ENCODE measurements at places on chromosomes 6 and 20. TPM values are rescaled to one million over a fixed set of nuclear protein-coding genes. Genes with fewer than 3 reads are reported as not detected.

- peak; percentile 47 for DNase-seq
Observed at GRCh38 chr20:21719592-21720214, 14.2 kb downstream of the PAX1 start.

- DNase-seq, result no peak
Observed at GRCh38 chr20:23585808-23586734, 17.8 kb upstream of the CST9L start.

DNA sequence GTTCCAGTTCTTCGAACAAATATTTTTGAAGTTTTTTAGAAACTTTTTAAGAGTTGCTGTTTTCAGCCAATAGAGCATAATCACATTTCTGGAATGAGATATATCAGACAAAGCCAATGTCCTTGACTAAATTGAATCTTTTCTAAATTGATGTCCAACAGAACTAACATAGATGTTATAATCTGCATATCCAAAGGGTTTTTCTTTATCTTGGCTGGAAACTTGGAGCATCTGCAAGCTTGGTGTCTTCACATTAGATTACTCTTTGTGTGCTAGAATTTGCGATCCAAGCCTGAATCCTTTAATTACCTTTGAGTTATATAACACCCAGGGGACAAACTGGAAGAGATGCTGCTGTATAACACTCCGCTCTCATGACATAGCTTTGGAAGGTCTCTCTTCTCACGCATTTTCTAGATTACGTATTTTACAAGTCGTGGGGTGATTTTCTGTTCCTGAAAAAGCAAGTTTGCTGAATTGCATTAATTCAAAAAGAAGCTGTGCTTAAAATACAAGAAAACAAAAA, 64.4 kb upstream of the FUCA2 start:
- DNase-seq, result no peak

- DNase-seq, result no peak
Observed at GRCh38 chr20:49432550-49432949, 49.9 kb downstream of the KCNB1 start.

- no peak for DNase-seq
Observed at GRCh38 chr6:6588064-6588923, at the start of gene LY86. LY86 (plus strand) TSS chr6:6588720; CDS start chr6:6588735, 15 bp downstream.

DNA sequence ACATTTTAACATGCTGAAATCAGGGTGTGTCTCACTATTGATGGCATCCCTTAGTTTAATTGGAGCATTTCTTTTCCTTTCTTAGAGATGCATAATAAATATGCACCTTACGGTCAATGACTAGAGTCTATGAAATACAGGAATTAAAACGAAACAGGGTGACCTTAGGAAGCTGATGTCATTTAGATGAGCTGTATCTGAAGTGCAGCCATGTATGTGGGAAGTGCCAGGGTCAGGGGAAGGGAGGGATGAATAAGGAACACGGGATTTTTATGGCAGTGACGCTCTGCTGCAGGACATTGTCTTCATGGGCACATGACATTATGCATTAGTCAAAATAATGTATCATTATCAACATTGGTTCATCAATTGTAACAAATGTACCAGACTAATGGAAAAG, 84.0 kb downstream of the AGPAT4 start:
- DNase-seq, result no peak

DNA sequence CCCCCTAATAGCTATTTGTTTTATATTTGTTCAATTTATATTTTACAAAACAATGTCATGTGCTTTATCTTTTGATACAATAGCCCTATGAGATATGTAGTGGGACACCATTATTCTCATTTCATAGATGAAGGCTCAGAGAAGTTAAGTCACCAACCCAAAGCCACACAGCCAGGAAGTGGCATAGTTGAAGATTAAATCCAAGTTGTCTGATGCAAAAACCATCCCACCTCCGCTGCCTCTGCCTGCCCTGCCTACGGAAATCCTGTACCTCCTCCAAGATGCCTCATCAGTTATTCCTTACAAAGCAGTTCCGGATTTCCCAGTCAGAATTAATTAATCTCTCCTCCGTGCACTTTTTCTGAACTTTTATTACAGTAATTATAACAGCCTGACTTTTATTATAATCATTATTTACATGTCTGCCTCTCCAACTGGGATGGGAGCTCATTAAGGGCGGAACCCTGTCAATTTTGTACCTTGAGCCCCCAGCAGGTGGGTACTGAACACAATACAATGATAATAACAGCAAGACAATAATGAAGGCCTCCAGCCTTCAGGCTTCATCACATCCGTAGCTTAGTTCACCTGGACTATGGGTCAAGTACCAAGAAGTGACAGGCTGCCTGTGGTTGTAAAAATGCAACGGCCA, 54.7 kb downstream of the LRFN2 start:
- no peak for DNase-seq

GRCh38 chr6:14792118-14792955, 453.5 kb upstream of the JARID2 start:
- DNase-seq, result no peak

DNA sequence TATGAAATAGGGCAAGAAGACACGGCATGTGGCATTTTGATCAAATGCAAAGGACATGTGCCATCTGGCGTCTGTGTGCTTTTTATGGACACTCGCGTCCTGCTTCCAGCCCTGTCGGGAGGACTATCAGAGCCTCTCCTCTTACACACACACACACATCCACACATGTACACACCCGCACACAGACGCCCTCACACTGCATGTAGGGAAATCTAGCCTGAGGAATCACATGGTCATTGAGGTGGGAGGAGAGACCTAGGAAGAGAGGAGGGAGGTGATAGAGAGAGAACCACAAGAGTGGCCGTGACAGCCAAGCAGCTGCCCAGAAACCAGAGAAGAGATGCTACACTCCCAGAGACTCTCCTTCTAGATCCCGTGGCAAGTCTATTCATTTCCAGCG, 105.9 kb upstream of the CDYL start:
- no peak for DNase-seq

DNA sequence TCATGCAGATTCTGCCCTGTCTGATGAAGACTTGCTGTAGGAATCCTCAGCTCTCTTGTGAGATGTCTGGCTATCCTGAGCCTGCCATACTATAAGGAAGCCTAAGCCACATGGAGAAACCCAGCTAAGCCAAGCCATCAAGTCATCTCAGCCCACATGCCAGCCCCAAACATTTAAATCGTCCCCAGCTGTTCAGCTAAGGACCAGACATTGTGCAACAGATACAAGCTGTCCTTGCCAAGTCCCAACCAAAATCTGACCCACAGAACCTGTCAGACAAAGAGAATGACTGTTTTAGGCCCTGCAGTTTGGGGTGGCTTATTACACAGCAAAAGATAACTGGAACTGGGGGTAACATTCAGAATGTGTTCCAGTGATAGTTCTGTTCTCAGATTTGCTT, 36.8 kb upstream of the FOXC1 start:
- no peak for DNase-seq

DNA sequence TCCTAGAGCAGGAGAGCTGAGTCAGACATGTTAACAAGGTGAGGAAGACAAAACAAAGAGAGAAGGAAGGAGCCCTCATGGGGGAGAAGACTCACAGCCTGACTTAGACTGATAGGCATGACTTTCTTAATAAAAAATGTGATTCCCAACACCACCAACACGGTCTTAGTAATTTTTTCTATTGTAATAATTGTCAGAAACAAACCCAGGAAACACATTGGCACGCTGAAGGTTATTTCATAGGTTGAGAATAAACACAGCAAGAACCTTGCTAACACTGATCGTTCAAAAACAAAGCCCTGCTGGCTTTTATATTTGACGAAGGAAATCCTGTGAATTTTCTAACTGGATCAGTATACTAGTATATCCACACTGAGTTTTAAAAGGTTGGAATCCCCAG, 286.8 kb downstream of the HACE1 start:
- DNase-seq, result no peak

DNA sequence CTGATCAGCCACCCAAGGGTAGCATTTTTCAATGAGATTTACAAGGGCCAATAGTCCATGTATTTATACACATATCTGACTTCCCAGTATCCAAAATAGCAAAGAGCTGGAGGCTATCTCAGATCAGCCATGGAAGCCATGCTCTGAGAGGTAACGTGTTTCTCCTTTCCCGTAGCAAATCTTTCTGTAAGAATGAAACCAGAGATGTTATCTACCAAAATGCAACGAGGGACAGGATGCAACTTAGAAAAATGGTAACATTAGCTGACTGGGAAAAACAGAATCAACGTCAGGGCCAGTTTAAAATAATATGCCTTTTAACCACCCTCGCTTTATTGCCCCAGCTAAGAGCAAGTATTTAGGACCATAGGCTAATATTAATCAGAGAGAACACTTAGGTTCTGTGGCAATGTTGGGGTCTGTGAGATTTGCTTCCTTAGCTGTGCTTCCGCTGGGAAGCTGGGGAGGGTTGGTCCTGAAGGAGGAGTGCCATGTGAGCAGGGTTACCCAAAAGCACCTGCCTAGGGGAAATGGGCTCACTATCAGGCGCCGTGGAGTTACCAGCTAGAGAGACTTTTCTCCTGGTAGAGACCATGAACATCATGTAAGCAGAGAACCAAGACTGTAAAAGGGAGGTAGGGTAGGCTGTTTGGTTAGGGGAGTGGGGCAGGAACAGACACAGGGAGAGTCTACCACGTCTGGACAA, 1.2 kb downstream of the ZNF831 start:
- DNase-seq, result no peak

DNA sequence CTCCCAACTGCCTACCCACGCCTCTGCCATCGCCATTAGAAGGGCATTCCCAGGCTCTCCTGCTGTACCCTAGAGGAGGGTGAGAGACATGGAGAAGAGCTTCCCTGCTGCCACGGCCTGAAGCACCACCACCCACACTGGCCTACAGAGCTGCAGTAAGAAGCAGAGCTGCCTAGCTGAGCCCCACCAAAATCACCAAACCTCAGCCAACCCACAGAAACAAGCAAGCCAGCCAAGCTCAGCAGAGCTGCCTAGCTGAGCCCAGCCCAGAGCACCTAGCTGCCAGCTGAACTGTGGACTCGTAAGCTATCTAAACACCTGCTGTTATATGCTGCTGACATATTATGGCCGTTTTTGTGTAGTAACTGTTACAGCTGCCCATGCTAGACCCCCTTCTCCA, 149.2 kb downstream of the PCSK2 start:
- DNase-seq, result no peak

DNA sequence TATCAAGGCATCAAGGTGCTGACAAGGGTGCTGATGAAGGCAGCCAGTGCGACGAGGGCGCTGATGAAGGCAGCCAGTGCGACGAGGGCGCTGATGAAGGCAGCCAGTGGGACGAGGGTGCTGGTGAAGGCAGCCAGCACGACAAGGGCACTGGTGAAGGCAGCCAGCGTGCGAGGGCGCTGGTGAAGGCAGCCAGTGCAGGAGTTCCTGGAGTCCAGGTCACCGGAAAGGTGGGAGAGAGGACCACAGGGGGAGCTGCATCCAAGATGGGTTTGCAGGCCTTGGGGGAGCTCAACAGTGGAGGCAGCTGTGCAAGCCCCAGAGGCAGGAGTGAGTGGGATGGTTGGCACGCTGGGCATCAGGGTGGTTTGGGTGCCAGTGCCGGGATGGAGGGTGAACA, 176.3 kb downstream of the TBXT start:
- DNase-seq, result no peak

DNA sequence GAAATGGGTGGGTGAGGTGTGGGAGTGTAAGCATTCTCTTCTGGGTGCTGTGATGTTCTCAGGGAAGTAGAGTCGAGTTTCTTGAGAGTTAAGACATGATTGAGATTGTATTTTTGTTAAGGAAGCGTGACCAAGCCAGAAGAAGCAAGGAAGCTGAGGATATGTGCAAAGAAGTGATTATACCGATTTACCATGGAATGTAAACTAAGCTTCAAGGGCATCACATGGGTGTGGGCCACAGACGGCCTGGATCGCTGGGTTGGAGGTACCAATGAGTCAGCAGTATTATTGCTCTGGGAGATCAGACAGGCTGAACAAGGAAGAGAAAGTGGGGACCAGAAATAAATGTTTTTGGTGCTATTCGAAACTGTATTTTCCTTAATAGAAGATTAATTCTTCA, 184.1 kb upstream of the GMDS start:
- DNase-seq, result peak; percentile 76

Gene DUSP15
- polyA plus RNA-seq, result not detected

Gene MYLIP
- 1.8 TPM for polyA plus RNA-seq

Gene SLC17A3
- polyA plus RNA-seq, result not detected

Gene PPP1R16B
- polyA plus RNA-seq, result not detected

Gene KHDRBS2
- polyA plus RNA-seq, result not detected

Gene CNKSR3
- 6.7 TPM for polyA plus RNA-seq

Gene ADGRG6
- polyA plus RNA-seq, result 10.0 TPM

Gene CRYBG1
- 0.32 TPM for polyA plus RNA-seq

Gene SRMS
- polyA plus RNA-seq, result not detected

Gene CST4
- not detected for polyA plus RNA-seq

Gene ADGRB3
- polyA plus RNA-seq, result not detected
